ENCODE measurements at places on chromosomes 2 and 18.

DNA sequence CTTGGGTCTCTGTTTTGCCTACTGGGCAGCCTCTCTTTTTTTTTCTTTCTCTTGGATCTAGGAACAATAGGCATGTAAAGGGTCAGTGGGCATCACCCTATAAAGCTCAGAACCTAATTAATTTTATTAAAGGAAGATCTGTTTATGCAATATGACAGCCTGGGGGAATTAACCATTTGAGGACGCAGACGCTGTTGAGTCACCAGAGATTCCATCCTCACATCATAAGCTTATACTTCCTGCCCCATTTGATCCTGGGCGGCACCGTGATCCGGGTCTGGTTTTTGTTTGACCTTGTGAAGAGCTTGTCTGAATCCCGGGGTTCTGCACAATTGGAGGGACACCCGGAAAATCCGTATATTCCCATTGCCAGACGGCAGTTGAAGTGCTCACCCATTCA lies 16.8 kb upstream of the BCL11A start:
- DNase-seq, result no peak

GRCh38 chr2:67919490-67919889 lies 143.3 kb downstream of the C1D start:
- no peak for DNase-seq

- no peak for DNase-seq
Observed at GRCh38 chr2:121476684-121477083, 54.0 kb upstream of the RNU4ATAC start.

DNA sequence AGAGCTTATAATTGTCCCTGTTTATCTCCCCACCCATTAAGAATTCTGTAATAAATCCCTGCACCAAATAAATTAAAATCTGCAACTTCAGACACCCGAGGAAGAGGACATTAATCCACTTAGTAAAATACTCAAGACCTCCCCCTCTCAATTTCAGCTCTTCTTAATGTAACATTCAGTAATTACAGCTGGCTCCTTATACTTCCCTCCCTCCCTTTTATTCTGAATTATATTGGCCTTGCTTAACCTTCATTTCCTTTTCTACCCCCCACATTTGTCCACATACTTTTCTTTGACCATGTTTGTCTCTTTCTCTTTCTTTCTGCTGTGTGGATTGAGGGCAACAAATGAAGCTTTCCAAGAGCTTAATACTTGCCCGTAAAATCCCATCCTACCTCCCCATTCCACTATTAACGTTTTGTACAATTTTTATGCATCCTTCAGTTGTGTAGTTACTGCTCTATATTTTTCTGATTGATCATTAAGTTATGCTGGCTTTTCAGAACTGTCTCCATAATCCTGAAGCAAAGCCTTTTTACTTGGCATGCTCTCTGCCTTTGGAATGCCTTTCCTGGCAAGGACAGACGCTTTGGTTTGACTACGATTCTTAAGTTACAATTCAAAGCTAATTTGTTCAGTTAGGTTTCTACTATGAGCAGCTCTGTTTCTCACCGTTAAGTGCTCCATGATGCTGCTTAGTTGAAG lies 580.1 kb downstream of the ZEB2 start:
- DNase-seq, result no peak

GRCh38 chr2:235493402-235493774 lies 455 bp upstream of the AGAP1 start:
- no peak for DNase-seq

DNA sequence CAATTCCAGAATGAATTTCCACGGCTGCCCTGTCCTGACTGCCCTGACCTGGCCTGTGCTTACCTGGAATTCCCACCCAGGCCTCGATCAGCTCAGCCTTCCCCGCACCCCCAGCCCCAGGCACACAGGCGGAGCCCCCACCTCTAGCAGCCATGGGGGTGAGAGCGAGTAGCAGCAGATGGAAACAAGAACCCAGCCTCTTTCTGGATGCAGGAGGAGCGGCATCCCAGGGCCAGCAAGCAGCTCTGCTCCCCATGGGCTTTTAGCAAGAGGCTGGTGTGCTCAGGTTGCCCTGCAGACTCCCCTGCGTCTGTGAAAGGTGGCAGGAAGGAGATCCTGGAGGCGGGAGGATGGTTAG lies 101.8 kb downstream of the TPO start:
- DNase-seq, result no peak

DNA sequence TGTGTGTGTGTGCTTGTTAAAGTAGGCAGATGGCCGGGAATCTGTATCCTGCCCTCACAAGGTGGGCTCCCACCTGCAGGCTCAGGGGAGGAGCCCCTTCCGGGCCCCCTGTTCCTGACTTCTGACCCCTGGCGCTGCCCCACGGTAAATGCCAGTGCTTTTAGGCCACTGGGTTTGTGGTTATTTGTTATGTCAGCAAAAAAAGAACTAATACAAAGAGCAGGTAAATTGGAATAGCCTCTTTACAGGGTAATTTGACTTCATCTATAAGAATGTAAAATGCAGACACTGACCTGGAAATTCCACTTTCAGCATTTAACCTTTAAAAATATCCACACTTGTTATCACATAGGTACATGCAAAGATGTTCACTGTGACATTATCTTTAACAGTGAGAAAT lies 44.2 kb downstream of the RTP5 start:
- no peak for DNase-seq

DNA sequence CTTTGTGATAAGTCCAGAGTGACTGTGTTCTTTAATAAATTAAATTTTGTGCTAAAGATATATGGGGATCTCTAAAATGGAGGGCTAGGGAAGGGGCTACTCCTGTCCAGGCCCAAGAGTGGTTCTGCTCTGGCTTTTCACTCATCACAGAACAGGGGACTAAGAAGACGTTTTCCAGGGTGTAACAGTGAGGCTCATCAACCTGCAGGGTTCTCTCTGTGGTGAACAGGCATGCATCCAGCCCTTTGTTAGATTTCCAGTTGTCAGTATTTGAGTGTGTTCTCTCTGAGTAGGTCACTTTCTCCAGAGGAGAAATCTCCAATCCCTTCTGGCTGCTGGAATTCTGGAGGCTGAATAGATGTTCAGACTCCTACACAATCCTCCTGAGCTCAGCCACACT lies 408.9 kb downstream of the PLCL1 start:
- no peak for DNase-seq

Data from small intestine (tissue), 16 donors.